ENCODE measurements at places on chromosomes 1 and 21.

- DNase-seq = no peak
Measured at GRCh38 chr1:84155517-84155916, 11.4 kb downstream of the PRKACB start.

DNA sequence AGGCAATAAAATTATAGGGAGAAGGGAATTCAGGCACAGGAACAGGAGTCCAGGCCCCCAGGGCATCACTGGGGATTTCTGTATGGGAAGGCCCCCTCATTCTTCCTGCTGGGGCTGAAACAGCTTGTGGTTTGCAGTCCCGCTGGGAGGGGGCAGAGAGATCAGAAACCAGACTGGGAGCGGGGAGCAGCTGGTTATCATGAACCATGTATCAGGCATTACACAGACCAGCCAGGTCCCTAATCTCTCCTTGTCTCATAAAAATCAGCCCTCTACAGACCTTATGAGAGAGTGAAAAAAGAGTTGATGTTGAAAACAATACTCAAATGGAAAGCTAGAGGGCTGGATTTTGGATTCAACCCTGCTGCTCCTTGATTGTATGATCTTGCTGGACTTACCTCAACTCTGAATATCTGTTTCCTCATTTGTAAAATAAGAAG is 93.4 kb upstream of the F3 start:
- no peak for DNase-seq

GRCh38 chr1:43936431-43937151 is 3.0 kb downstream of the ARTN start:
- no peak for DNase-seq

DNA sequence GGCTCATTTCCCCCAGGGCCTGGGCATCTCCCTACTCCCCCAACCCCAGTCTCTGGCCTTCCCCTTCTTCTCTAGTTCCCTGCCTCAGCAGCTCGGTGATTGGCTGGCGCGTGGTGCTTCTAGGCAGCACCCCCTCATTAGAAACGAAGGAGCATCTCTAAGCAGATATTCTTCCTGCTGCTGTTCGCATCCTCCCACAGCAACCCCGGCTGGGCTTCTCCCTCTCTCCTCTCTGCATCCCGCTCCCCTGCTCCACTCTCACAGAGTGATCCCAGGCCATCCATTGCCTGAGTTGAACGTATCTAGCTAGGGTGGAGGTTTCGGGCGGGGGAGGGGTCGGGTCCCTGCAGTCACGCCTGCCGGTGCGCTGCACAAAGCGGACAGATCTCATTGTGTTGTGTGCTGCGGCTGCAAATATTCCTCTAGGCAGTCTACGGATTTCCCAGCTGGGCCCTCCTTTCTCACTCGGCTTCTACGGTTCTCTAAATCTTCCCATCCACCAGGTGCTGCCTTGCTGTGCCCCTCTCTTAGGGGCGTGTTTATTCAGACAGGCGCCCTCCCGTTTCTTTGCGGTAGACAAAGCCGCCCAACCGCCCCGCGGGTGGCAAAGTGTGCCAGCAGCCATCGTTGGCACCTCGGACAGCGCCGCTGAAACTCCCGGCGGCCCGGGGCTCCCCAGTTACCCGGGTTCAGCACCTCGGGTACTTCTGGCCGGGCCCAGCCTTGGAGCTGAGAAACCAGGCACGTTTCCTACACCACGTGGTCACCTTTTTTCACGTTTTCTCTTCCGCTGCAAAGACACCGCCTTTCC is 2.2 kb downstream of the CACNA1E start:
- DNase-seq = no peak

DNA sequence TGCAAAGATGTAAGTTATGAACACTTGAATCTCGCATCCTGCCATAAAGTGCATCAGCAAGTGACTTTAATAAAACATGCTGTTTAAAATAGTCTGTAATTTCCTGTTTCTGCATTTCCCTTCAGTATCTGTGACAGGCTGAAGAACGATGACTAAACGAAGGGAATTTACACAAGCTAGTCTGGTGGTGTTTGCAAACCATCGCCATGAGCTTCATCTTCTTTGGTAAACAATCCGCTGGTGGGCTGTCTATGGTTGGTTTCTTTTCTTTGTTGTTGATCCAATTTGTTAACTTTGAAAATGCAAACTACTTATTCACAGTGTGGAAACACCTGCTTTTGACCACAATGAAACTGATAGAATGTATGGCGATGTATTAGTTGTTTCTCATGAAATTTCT is 13.9 kb downstream of the SERTAD4 start:
- DNase-seq = no peak

DNA sequence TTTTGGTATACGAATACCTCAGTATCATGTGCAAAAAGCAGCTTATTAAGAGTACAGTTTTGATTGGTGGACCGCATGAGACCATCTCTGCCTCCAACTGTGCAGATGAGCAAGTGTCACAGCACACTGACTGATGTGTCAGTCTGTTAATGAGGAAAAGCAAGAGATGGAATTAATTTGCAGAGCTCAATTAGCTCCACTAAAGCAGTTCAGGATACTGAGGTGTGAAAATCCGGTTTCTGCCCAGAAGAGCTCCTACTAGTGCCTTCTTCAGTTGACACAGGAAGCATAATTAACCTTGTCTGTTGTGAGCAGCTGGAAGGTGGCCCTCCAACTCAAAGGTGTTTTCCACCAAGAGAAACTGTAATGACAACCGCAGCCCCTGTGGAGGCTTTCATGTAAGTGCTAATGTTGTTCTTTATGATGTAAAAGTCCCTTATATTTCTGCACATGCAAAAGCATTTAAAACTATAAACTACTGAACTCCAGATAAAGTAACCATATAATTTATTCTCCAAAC is 44.3 kb downstream of the PCNX2 start:
- no peak for DNase-seq

GRCh38 chr1:26163684-26164035 is 4.8 kb downstream of the FAM110D start:
- DNase-seq = no peak

DNA sequence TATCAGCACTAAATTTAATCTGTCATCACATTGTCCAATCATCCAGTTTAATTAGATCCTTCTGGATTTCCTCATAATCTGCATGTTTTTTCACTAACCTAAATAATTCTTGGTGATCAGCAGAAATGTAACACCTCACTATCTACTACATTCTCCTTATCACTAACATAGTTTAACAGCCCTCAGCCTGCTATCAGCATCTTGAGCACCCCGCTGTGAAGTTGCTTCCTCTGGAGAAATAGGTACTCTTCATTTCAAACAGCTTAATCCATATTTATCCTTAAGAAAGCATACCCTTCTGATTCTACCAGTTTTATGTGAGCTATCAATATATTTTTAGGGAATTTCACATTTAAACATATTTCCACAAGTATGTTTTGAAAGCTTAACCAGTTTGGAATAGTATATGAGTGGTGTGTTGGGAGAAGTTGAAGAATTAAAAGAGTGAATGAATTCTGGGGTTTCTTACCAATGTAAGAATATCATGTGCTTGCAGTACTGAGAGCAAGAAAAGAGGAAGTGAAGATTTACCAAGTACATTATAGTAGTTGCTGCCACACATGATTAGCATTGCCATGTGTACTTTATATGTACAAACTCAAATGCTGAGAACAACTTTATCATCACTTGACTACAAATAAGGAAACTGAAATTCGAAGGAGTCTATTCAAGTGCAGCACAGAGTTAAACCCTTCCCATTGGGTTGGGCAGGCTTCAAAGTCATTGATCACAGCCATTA is 771.1 kb upstream of the ADGRL4 start:
- DNase-seq = no peak

DNA sequence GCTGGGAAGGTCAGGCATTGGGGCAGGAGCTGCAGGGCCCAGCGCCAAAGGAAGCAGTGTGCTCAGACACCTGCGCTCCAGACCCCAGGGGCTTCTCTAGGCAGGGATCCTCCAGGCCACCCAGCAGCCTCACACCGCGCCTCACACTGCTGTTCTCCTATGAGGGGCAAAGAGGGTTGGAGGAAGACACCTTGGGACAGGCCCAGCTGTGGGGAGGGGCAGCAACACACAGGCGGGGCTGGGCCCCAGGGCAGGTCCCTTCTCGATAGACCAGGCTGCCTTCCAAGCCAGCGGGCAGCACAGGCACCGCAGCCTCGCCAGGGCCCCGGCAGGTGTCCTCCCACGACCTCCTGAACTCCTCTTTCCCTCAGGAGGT is 20.7 kb upstream of the PRSS38 start:
- no peak for DNase-seq

GRCh38 chr1:16366722-16367257 is at the start of gene SZRD1:
Gene SZRD1 (plus strand): TSS chr1:16367242. CDS start chr1:16367258, 16 bp downstream.
- DNase-seq = peak; percentile 98
